ENCODE measurements at places on chromosomes 1 and 21.
A peak's percentile ranks its signal among the peaks of the same experiment; 100 is the strongest.

GRCh38 chr21:44485254-44485793, 30.0 kb downstream of the LRRC3 start:
- DNase-seq, result no peak

DNA sequence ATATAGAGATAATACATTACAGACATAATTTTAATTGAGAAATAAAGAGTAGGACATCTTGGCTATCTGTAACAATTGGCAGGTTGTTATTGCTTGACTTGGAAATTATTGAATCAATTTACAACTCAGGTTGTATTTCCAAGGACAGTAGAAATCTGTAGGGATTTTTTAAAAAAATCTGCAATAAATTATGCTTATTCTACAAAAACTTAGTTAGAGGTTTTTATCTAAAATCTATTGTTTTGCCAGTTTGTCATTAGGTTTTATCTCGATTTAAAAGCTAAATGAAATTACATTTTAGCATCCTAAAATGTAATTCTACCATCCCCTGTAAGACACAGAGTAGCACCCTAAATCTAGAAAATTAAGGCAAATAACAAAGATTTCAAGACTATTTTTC, 408.8 kb downstream of the COL11A1 start:
- DNase-seq, result no peak

- no peak for DNase-seq
These were observed 1.4 kb downstream of the PTBP2 start for GRCh38 chr1:96722958-96723357.

- DNase-seq, result peak; percentile 26
These were observed 924 bp upstream of the DDOST start for GRCh38 chr1:20662110-20662475.

DNA sequence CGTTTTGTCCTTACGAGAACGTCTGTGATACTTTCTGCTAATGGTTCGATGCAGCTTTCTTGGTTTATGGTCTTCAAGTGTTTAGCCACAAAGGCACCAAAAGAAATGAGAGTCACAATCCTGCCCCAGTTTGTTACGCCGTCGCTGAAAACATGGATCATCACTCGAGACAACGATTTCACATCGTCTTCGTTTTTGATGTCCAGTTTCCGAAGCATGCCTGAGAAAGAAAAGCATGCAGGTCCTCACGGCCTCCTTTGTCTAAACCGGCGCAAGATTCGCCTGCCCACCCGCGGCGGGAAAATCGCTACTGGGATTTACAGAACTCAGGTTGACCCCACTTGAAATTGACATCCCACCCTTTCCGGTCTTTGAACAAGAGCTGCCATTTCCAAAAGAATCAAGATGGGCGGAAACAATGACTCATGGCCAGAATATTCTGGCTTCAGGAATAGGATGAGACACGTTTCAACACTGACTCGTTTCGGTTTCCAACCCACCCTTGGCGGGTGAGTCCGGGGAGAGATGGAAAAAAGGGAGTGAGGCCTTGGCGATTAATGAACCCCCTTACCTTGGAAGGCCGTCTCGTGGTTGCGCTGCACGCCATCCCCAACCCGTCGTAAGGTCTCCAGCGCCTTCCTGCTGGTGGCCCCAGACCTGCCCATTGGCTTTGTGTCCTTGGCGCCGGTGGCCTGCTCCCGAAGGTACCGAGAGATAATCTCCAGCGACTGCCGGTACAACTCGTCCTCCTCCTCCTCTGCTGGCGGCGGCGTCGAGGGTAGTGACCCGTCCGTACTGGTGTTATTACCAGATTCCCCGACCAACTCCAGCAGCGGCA, 919 bp downstream of the MCL1 start:
- DNase-seq, result no peak

DNA sequence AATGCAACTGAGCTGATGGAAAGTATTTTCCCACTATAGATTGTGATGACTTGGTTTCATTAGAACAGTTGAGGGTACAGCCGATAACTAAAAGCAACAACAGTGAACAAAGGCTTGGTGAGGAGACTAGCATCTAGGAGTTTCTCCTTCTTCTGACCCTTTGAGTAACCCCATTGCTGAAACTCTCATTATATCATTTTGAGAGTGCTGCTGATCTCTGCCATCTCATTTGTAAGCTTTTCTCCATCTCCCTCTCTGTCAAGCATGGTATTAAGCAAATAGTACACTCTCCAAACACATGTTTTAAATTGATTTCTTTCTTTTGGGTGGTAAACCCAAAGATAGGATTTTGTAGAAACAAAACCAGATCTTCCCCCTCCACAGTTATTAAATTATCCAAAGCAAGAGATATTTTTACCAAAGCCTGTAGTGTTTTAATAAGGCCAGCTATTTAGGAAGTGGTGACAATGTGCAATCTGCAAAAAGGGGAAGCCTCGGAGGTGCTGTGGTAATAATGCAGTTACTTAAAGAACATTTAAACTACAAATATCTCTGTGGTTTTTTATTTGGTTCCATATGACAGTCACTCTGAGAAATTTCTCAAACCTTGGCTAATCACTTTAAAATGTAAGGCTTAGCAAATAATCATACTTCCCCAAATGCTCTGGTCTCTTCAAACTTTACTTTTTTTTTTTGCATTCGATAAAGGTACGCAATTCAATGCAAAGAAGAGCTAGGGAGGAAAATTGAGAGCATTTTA, 287.5 kb downstream of the HLX start:
- no peak for DNase-seq

DNA sequence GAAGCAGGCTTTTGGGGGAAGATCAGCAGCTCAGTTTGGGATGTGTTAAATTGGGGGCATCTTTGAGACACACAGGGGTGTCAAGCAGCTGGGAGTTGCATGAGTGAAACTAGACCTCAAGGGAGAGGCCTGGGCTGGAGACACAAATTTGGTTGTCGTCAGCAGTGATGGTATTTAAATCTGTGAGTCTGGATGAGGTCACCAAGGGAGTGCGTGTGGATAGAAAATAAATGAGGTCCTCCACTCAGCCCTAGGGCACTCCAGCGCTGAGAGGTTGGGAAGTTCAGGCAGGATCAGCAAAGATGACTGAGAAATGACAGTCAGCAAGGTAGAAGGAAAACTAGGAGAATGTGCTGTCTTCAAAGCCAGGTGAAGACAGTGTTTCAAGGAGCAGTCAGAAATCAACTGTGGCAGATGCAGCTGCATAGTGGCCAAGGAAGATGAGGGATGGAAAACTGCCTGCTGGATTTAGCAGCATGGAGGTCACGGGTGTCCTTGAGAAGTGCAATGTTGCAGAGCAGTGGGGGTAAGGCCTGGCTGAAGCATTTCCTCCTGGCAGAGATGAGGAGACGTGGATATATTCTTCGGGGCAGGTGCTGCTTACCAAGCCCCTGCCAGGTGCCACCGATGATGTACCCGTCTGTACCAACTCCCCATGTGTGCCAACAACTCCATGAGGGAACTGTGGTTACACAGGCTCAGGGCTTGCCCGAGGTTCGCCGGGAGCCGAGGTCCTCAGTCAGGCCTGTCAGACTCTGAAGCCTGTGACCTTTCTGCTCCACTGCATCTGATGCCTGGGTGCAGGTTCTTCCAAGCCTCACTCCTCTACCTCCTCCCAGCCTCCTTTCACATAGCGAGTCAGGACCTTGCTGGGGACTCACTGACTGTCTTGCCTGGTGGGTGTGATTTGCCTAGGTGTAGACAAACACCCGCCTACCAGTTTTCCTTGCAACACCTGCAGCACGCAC, 11.3 kb downstream of the MAP7D1 start:
- DNase-seq, result no peak

DNA sequence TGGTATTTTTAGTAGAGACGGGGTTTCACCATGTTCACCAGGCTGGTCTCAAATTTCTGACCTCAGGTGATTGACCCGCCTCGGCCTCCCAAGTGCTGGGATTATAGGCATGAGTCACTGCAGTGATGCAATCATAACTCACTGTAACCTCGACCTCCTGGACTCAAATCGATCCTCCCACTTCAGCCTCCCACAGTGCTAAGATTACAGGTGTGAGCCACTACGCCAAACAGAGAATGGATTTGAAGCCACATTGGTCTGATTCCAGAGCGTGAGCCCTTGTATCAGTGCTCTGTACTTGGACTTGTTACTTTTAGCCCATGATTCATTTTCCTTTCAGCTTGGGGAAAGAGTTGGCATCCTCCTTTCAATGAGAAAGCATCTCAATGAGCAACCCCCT, 14.9 kb upstream of the ZNF683 start:
- no peak for DNase-seq

DNA sequence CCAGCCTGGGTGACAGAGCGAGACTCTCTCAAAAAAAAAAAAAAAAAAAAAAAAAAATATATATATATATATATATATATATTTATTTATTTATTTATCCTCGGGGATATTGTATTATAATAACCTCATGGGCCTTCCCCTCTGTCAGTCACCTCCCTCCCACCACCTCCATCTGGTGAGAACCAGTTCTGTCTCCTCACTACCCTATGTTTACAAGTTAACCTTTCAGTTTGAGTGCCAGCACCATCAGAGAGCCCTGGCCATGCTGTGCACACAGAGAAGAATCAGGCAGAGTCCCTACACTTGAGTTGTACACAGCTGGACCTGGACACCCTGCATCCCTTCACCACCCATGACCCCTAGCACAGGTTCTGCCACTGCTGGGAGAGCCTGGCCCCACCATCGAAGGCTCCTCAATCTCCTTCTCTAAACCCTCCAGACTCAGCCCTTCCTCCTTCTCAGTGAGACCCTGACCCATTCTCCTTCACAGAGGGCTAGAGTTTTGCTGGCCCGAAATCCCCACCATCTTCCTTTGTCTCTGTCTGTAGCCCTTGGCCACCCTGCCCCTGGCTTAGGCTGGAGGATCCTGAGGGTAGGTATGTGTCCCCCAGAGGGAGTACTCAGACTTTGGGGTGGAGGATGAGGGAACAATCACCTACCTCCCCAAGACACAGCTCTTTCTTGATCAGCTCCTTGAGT, 1.2 kb downstream of the S100A5 start:
- no peak for DNase-seq

DNA sequence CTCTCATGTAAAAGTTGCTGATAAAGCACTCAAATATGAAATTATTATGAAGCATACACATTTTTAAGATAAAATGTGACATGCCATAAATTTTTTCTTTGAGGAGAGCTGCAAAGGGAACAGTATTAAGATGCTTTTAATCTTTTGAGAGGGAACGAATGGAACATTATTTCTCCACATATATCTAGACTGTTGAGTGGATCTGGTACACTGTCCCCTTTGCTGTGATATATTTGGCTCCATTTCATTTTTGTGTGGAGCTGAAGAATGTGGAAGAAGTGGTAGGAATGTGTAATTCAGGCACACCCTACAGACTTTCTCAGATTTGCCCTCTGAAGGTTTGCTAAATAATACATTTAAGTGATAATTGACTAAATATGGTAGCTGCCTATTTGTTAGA, 31.7 kb downstream of the PGM1 start:
- no peak for DNase-seq

DNA sequence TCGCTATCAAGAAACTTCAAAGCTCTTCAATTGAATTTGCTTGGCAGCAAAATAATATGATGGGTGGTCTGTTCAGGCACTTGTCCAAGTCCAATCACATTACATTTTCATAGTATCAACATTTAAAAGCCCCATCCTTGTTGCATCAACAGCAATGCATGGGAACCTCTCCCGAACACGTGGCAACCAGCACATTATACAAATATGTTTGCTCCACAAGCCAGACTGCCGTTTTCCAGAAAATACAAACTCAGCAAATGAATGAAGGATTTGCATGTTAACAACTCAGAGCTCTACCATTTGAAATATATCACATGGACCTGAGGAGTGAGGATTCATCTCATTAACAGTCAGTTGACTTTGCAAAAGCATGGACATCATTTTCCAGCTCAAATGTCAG, 20.0 kb upstream of the LYPLAL1 start:
- DNase-seq, result no peak

GRCh38 chr1:212234431-212235395, 50.5 kb upstream of the PPP2R5A start:
- no peak for DNase-seq

- DNase-seq, result no peak
These were observed 726.9 kb upstream of the PTBP2 start for GRCh38 chr1:95994643-95995042.

GRCh38 chr21:41744028-41744930, 22.6 kb downstream of the RIPK4 start:
- DNase-seq, result no peak

- no peak for DNase-seq
These were observed 270.6 kb upstream of the VAMP3 start for GRCh38 chr1:7500381-7501083.

All from HuH-7 (cell line).